ENCODE measurements at places on chromosomes 7 and 10.

GRCh38 chr10:101607124-101607523 is 19.0 kb downstream of the DPCD start:
- DNase-seq, result no peak

DNA sequence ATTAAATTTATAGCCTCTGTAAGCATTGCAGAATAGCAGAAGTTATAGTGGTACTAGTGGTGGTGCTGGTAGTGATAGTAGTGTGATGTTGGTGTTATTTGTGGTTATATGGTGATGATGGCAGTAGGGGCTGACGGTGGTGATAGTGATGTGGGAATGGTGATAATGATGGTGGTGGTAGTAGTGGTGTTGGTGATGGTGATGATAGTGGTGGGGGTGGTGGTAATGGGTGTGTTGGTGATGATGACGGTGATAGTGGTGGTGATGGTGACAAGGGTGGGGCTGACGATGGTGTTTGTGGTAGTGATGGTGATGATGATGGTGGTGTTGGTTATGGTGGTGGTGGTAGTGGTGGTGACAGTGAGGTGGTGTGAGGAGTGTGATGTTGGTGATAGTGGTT is 54.4 kb upstream of the MGAM2 start:
- DNase-seq, result no peak

DNA sequence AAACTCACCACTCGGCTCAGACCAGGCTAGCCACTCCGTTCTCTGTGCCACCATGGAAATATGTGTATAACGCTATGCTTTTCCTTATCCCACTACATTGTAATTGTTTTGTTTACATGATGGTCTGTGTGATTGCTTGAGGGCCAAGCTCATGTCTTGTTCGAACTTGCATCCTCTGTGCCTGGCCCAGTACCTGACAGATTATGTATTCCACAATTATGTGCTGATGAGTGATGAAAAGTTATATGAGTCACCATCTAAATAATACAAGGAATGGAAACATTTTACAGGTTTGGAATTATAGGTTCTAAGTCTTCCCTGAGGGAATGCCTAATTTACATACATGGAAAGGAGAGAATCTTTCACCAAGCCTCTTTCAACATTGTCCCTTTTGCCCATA is 137.4 kb downstream of the C7orf25 start:
- no peak for DNase-seq

DNA sequence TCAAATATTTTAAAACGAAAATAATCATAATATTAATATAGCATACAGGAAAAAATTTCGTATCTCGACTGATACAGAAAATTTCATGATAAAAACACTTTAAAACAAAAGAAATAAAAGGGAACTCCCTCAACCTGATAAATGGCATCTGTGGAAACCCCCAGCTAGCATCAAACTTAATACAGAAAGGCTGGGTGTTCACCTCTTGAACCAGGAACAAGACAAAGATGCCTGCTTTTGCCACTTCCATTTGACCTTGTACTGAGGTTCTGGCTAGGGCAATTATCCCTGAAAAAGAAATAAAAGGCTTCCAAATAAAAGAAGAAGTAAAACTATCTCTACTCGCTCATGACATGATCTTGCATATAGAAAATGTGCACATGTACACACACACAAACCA is 2.5 kb upstream of the ALOX5 start:
- DNase-seq, result no peak

GRCh38 chr7:94431176-94431575 is 36.5 kb downstream of the COL1A2 start:
- DNase-seq, result no peak

Data from activated CD4-positive, alpha-beta T cell treated with anti-CD3 and anti-CD28 coated beads, Interleukin-2, amount 50 U/mL, for 1 hour (primary cell).